ENCODE measurements at places on chromosomes 6 and 20. TPM values are rescaled to one million over a fixed set of nuclear protein-coding genes. Genes with fewer than 3 reads are reported as not detected.

Gene DNAAF9
- 5.8 TPM for total RNA-seq

Gene C6orf58
- total RNA-seq = not detected

Gene DUSP15
- total RNA-seq = not detected

Gene STX11
- total RNA-seq = 8.8 TPM

Gene LIME1
- total RNA-seq = 144 TPM

Gene C2
- 1.4 TPM for total RNA-seq

Gene GSTA2
- not detected for total RNA-seq

Gene C6orf132
- total RNA-seq = 0.10 TPM

Gene CDSN
- not detected for total RNA-seq

Gene SLC26A8
- total RNA-seq = not detected

Gene NHLRC1
- 1.1 TPM for total RNA-seq

Gene NHSL1
- 0.23 TPM for total RNA-seq

Gene KCNK17
- 0.38 TPM for total RNA-seq

Gene OR12D1
- not detected for total RNA-seq

Gene PRSS16
- total RNA-seq = 1.2 TPM

Gene GABRR1
- total RNA-seq = not detected

Gene EFCAB8
- total RNA-seq = 1.2 TPM

Gene GATA5
- not detected for total RNA-seq

Gene GGTLC1
- total RNA-seq = not detected

Gene CST2
- not detected for total RNA-seq

Gene SLC25A27
- total RNA-seq = 0.70 TPM

Gene ZBTB9
- total RNA-seq = 12.6 TPM

Gene HLA-DQA1
- total RNA-seq = 6.9 TPM

Measured in T-cell (primary cell).